Stimulated activated CD8-positive, alpha-beta memory T cell treated with anti-CD3 and anti-CD28 coated beads, Interleukin-12 subunit alpha, Interleukin-12 subunit beta, amount 100 ng/mL, for 1 hour (primary cell): ENCODE measurements at places on chromosomes 1 and 21.

DNA sequence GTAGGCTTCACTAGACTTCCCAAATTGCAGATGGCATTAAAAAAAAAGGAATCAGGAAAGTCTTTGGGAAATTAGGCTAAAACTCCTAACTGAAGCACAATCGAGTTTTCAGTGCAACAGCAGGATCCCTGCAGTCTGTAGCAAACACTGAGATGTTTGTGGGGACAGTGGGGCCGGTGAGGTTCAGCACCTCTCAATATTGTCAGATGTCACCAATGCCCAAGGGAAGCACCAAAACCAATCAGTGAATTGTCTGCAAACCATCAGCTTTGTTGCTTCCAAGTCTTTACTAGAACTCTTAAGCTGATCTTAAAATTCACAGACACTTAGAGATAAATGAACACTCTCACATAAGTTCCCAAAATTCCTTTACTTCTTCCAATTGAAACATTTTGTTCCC lies 2.6 kb downstream of the ERG start:
- DNase-seq = no peak

DNA sequence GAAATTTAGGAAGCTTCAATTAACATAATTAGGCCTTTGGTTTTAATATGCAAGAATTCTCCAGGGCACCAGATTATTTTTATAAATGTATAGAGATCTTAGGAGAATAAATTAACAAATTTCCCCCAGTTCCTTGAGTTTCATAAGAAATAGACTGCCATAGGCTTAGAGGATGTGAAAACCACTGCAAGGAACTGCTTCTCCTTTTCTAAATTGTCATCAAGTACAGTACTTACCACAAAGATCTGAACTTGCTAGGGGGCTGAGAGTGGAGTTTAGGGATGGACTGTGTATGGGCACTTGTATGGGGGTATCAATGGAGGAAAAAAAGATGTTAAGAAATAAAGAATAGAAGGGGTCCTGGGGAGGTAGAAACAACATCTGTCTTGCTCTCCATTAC lies 31.1 kb downstream of the LHX8 start:
- DNase-seq = no peak

DNA sequence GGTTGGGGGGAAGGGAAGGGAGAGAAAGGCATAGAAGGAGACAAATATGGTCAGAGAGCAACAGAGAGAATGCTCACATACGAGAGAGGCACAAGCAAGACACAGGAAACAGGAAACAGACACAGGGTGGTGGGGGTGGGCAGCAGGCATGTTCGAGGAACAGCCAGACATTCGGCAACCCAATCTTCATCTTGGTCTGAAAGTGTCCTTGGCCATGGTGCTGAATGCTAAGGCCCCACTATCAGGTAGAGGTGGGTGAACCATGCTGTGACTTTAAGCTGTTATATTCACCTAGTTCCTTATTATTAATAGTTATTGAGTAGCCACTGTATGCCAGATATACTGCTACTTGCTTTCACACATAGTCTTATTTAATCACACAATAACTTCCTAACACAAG lies 109.2 kb downstream of the DDX20 start:
- DNase-seq = no peak

DNA sequence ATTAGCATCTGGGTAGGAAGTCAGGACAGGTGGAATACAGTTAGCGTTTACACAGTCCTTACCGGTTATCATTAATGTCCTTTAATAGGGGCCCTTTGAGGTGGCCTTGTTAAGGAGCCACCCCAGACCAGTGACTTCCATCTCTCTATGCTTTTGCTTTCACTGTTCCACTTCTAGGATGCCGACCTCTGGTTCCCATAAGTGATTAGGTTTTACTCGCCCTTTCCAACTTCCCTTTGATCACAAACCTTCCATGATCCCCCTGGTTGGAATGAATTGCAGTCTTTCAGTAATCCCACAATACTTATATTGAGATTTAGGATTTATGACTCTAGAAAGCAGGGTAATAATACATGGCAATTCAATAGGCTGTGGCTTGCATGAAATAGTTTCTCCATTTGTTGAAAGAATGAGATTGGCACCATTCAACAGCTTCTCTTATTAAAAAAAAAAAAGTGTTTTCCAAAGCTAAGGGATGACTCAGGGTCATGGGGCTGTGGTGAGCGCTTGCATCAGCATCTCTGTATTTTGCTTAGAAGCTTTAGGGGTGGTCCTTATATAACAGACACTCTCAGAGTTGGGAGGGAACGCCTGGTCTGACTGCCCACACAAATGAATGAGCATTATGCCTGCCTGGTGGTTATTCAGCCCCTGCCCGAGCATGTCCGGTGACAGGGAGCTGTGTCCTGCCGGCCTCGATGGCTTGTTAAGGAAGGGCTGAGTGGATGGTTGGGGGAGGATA lies 110.5 kb downstream of the CNIH3 start:
- DNase-seq = no peak

GRCh38 chr1:237685551-237685950 lies 205.2 kb downstream of the ZP4 start:
- DNase-seq = no peak

- DNase-seq = no peak
Observed at GRCh38 chr1:199778324-199778955, 249.1 kb upstream of the NR5A2 start.

- DNase-seq = no peak
Observed at GRCh38 chr1:24973315-24973714, 43.2 kb upstream of the RUNX3 start.

DNA sequence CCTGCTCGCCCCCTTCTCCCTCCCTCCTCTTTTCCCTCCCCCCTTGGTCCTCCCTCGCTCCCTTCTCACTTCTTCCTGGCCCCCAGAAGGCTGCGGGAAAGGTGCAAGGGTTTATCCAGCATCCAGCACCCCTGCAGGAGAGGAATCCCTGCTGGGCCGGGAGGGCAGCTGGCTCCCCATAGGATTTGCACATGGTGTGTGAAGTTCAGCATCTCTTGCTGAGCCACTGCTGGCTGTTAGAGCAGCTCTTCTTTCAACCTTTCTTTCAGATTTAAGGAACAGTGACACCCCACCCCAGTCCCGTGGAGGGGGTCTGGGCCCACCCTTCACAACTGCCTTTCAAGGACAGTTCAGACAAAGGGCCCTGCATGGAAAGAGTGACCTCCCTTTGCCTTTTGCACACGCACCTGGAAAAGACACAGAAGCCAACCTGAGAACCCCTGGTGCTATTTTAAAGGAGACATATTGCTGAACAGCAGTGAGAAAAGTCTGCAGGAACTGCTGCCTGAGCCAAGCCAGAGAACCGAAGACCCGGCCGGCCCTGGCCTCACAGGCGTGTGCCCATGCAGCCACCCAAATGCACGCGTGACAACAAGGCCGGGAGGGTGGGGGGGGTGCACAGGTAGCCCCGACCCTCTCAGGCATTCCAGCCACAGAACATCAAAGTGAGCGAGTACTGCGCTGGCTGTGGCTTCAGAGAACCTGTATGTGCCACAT lies 66.6 kb downstream of the SLC37A1 start:
- no peak for DNase-seq

DNA sequence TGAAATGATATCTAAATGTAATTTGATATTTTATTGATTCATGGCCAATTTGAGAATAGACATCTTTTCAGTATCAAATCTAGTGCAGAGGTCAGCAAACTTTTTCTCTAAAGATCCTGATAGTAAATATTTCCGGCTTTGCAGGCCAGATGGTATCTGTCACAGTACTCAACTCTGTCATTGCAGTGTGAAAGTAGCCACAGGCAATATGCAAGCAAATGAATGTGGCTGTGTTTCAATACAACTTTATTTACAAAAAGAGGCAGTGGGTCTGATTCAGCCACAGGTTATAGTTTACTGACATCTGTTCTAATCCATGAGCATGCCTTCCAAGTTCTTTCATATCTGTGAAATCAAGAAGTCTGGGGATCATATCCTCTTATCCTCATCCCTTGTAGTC lies 221.2 kb downstream of the PRDM2 start:
- DNase-seq = no peak

DNA sequence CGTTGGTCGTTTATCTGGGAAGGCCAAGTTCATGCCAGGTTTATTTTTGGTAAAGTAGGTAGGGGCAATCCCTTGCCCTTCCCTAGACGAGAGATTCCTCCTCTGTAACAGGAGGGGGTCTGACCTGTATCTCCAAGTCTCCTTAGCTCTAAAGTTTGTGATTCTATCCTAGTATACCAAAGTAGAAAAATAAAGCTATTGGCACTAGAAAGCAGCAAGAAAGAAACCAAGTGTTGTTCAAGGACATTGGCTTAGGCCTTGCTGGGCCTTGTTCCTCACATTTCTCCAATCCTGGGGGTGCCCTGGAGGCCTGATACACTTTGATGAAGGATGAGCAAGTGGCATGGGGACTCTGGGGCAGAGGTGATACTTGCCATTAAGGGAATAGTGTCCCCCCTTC lies 814 bp downstream of the MTARC2 start:
- DNase-seq = no peak

- DNase-seq = no peak
Observed at GRCh38 chr1:96955307-96956012, 233.9 kb downstream of the PTBP2 start.

DNA sequence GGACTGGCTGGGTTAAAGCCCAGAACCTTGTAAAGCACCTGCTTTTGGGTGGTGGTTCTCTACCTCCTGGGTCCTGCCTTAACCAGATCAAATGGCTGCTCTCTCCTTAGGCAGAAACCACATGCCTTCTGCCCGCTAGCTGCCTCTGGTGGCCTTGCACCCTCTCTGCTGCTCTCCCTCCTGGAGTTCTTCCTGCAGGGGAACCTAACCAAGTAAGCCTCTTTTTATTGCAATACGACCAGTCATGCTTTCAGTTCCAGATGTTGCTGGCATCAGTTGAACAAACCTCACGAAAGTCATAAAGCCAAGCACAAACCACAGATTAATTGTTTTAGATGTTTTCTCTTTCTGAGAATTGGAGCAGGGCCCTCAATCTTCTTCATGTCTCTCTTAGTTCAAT lies 118.9 kb downstream of the GDAP2 start:
- no peak for DNase-seq

- no peak for DNase-seq
Observed at GRCh38 chr21:44946254-44947041, 6.6 kb downstream of the SLX9 start.

- DNase-seq = no peak
Observed at GRCh38 chr1:67489643-67490042, 59.4 kb upstream of the SERBP1 start.

- no peak for DNase-seq
Observed at GRCh38 chr21:30958741-30959140, 77.4 kb upstream of the KRTAP11-1 start.

GRCh38 chr1:23394181-23394580 lies 24.5 kb upstream of the ZNF436 start:
- DNase-seq = no peak

- DNase-seq = no peak
Observed at GRCh38 chr21:26659182-26659581, 86.1 kb upstream of the CYYR1 start.

DNA sequence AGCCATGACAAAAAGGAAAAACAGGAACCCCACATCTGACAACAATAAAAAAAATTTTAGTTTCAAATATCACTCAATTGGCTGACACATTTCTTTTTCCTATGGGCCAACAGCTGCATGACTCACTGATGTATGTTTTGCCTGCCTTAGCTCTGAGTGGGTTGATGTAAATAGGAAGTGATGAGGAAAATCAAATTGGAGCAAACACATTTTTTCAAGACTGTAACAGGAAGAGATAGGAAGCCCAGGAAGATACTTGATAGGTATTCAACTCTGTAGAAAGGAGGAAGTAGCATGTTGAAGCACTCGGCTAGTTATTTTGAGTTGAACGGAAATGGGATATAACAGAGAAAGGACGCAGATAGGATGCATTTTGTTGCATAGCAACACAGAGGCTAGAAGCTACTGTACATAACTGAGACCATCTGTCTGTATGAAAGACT lies 168.0 kb upstream of the NR5A2 start:
- DNase-seq = no peak

- DNase-seq = no peak
Observed at GRCh38 chr1:47669081-47669585, 231.3 kb downstream of the FOXD2 start.

DNA sequence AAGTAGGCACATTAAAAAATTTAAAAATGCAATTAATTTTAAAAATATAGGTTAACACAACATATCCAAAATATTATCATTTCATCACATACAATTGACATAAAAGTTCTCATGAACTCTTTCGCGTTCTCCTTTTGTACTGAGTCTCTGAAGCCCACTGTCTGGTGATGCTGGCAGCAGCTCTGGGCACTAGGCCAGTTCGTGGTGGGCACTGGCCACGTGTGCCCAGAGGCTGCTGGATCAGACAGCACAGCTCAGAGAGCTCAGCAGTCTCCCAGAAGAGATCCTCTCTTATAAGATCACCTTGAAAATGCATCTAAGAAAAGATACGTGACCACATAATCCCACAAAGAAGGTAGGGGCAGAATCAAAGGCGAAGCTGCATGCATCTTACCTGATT lies 9.9 kb downstream of the CEP104 start:
- DNase-seq = no peak

GRCh38 chr1:88888750-88889149 lies 2.6 kb downstream of the GTF2B start:
- DNase-seq = no peak

- DNase-seq = no peak
Observed at GRCh38 chr1:12465126-12465525, 152.9 kb downstream of the DHRS3 start.

GRCh38 chr1:115265099-115265498 lies 73.0 kb downstream of the NGF start:
- no peak for DNase-seq

- peak; percentile 31 for DNase-seq
Observed at GRCh38 chr1:108200687-108201051, 526 bp upstream of the SLC25A24 start.

DNA sequence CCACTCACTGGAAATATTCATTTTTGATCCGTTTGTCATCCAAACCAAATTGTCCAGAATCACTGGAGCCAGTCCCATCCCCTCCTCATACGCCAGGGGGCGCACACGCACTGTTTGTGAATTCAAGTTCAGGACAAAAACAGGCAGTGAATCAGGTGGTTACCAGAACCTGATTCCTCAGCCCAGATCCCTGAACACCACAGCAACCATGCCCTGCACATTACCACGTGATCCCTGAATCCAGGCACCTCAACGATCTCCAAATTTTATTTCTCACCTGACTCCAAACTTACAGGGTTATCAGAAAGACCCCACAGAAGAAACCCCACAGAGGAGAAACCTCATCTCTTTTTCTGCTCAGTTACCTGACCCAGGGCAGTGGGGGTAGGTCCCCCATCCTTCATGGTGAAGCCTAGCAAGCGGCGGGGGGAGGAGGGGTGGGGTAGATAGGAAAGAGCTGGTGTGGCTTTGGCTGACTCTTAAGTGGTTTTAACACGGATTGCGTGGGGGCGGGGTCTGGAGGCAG lies 1.4 kb upstream of the PTPRF start:
- DNase-seq = peak; percentile 78
